Tibial nerve (tissue), 4 donors: ENCODE measurements at places on chromosomes 2 and 18.

GRCh38 chr2:231007286-231008098, 11.6 kb downstream of the SPATA3 start:
- no peaks in the 10 kb centered on the region for H3K36me3 ChIP-seq
- H3K27me3 ChIP-seq: no peaks in the 10 kb centered on the region
- no peak overlapping the region for H3K27ac ChIP-seq
- H3K4me1 ChIP-seq: no peaks in the 10 kb centered on the region
- no peak for DNase-seq

GRCh38 chr2:119508756-119509155, 15.5 kb downstream of the SCTR start:
- H3K4me3 ChIP-seq: no peak overlapping the region
- H3K4me1 ChIP-seq: no peaks in the 10 kb centered on the region
- DNase-seq: no peak
- no peaks in the 10 kb centered on the region for H3K27me3 ChIP-seq
- no peaks in the 10 kb centered on the region for H3K36me3 ChIP-seq
- no peak overlapping the region for H3K27ac ChIP-seq

DNA sequence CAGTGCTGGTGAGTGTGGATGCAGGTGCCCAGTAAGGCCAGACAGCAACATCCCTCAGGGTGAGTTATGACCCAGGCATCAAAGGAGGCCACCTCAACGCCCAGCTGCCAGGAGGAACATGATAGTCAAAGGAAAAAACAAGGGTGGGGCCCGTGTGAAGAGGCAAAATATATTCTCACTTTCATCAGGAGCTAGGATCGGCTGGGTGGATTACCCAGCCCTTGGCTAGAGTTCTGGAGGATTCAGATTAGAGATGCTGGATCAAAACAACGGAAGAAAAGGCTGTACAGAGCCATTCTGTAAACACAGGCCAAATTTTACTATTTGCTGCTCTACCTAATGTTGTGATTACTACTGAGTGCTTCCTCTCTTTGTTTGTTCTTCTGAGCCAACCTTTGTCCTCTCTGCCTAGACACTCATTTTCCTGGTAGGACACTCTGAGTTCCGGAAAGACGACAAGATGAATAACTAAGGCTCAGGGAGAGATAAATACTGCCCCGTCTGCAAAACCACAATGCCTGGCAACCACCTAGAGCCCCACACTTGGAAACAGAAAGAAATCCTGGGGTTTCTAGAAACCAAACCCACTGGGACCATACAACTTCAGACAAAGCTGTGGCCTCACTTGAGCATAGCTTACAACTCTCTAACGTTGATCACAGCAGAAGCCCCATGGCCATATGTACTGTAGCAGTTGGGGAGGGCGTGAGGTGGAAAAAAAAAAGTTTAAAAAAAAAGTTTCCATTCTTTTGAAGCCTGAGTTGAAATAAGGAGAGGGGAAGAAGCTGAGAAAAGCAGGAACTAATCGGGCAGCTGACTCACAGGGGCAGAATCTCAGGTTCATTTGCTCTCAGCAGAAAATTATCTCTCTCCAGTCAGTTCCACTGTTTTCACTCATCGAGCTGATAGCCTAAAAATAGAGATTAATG, 17.8 kb upstream of the PMAIP1 start:
- no peak for DNase-seq
- H3K36me3 ChIP-seq: no peaks in the 10 kb centered on the region
- peaks cover 5% of the 10 kb centered on the region for H3K4me1 ChIP-seq
- peak overlapping the region; percentile 53 for H3K27ac ChIP-seq
- H3K27me3 ChIP-seq: no peaks in the 10 kb centered on the region

DNA sequence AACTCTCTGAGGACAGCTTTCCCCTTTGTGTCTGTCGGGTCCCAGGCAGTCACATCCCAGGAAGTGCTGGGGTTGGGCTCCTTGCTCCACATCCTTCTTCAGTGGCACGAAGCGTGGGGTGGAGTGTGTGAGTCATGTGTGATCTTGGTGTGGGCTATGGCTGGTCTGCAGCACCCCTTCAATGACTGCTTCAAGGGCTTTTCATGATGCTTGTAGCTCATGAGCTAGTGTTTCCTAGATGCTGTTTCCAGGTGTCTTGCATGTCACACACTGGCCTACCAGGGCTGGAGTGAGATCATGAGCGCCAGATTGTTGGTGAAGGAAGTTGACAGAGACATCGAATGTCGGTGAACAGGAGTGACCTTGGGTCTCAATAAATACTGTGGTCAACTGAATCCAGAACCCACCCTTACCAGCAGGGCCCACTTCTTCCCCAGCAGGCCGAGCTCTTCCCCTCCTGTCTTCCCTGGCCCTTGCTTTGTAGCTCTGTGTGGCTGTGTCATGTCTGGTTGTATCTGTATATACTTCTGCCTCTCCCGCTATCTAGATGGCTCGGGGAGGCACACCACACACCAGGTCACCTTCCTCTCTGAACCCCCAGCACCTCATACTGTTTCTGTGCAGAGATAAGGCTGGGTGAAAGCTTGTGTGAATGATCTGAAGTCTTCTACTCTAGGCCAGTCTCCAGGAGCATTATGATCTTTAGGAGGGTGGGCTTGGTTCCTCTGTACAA, 3.8 kb downstream of the C2orf92 start:
- H3K4me3 ChIP-seq: no peak overlapping the region
- no peaks in the 10 kb centered on the region for H3K27me3 ChIP-seq
- no peaks in the 10 kb centered on the region for H3K36me3 ChIP-seq
- no peak for DNase-seq

- no peaks in the 10 kb centered on the region for H3K4me1 ChIP-seq
- H3K36me3 ChIP-seq: no peaks in the 10 kb centered on the region
- DNase-seq: no peak
- no peaks in the 10 kb centered on the region for H3K27me3 ChIP-seq
Observed at GRCh38 chr2:173821451-173821850, 143.7 kb downstream of the SP3 start.

GRCh38 chr2:98768384-98769113, 37.6 kb upstream of the MGAT4A start:
- H3K36me3 ChIP-seq: no peaks in the 10 kb centered on the region
- no peaks in the 10 kb centered on the region for H3K4me1 ChIP-seq
- no peak overlapping the region for H3K27ac ChIP-seq

GRCh38 chr2:98445683-98446581, 1.3 kb downstream of the INPP4A start:
- H3K27ac ChIP-seq: peak overlapping the region; percentile 85
- no peak for DNase-seq
- H3K4me3 ChIP-seq: peak overlapping the region; percentile 79
- no peaks in the 10 kb centered on the region for H3K27me3 ChIP-seq

- H3K4me3 ChIP-seq: no peak overlapping the region
- DNase-seq: peak; percentile 41
- no peaks in the 10 kb centered on the region for H3K36me3 ChIP-seq
Observed at GRCh38 chr2:20617081-20617575, 33.8 kb downstream of the HS1BP3 start.

DNA sequence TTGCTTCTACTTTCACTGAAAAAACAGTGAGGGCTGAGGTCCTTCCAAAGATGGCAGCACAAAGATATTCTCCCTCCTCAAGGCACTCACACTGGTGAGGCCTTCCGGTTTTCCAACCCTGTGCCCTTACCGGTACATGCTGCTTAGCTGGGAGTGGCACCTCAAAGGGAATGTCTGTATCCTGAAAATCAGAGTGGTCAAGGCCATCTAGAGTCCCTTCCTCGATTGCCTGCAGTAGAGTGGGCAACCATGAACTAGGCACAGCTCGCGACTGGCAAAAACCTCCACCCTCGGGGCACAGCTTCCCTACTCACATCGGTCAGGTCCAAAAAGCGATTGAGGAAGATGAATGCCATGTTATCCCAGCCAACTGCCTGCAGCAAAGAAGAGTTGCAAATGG, 3.4 kb downstream of the KRTCAP3 start:
- DNase-seq: no peak
- H3K27me3 ChIP-seq: no peaks in the 10 kb centered on the region
- H3K4me3 ChIP-seq: no peak overlapping the region
- no peak overlapping the region for H3K27ac ChIP-seq

- no peaks in the 10 kb centered on the region for H3K27me3 ChIP-seq
- H3K27ac ChIP-seq: no peak overlapping the region
- H3K4me3 ChIP-seq: no peak overlapping the region
- no peaks in the 10 kb centered on the region for H3K4me1 ChIP-seq
- H3K36me3 ChIP-seq: no peaks in the 10 kb centered on the region
Observed at GRCh38 chr2:162874412-162874811, 35.8 kb upstream of the KCNH7 start.

DNA sequence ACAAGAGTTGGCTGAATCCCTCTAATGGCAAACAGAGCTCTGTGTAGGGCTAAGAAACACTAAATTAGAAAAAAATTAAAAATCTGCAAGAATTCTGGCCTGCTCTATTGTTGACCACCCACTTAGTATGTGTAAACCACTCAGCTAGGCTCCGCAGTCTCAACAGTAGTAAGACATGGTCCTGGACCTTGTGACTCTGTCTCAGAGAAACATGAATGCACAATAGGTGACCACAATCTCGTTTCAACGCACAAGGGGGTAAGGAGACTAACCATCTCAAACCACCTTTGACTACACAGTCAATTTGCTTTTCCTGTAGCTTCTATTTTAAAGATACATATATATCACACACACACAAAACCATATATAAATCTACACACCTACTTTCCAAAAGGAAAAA, 16.5 kb downstream of the SEPTIN10 start:
- DNase-seq: no peak
- no peaks in the 10 kb centered on the region for H3K4me1 ChIP-seq
- H3K27me3 ChIP-seq: no peaks in the 10 kb centered on the region
- H3K27ac ChIP-seq: no peak overlapping the region

GRCh38 chr2:189222468-189223105, 43.0 kb upstream of the COL5A2 start:
- DNase-seq: no peak
- peaks cover 10% of the 10 kb centered on the region for H3K4me1 ChIP-seq

GRCh38 chr2:239745386-239746227, 279.5 kb downstream of the NDUFA10 start:
- H3K4me3 ChIP-seq: no peak overlapping the region
- no peak overlapping the region for H3K27ac ChIP-seq
- no peaks in the 10 kb centered on the region for H3K27me3 ChIP-seq
- no peak for DNase-seq
- no peaks in the 10 kb centered on the region for H3K36me3 ChIP-seq

DNA sequence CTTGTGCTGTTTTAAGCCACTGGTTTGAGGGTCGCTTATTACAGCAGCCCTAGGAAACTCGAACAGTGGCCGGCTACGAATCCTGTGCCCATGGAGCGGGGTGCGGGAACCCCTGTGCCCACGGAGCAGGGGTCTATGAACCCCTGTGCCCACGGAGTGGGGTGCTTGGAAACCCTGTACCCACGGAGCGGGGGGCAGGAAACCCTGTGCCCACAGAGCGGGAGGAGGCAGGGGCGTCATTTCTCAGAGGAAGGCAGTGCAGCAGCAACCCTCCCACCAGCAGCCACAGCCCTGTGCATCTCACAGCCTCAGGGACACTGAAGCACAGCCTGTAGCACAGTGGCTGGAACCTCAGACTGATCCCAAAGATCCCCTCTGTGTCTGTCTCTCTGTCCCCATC, 34.2 kb upstream of the GPC1 start:
- no peak overlapping the region for H3K27ac ChIP-seq
- H3K4me1 ChIP-seq: no peaks in the 10 kb centered on the region
- no peak overlapping the region for H3K4me3 ChIP-seq
- no peak for DNase-seq
- no peaks in the 10 kb centered on the region for H3K27me3 ChIP-seq

GRCh38 chr2:101516823-101517690, 42.1 kb upstream of the RFX8 start:
- no peak for DNase-seq
- no peaks in the 10 kb centered on the region for H3K27me3 ChIP-seq
- H3K36me3 ChIP-seq: no peaks in the 10 kb centered on the region
- H3K4me3 ChIP-seq: no peak overlapping the region

GRCh38 chr2:151570191-151570590, 160.5 kb downstream of the RIF1 start:
- no peak for DNase-seq
- H3K4me3 ChIP-seq: no peak overlapping the region
- no peak overlapping the region for H3K27ac ChIP-seq
- no peaks in the 10 kb centered on the region for H3K36me3 ChIP-seq
- H3K4me1 ChIP-seq: no peaks in the 10 kb centered on the region

GRCh38 chr18:78454221-78454620, 525.4 kb upstream of the SALL3 start:
- no peak for DNase-seq
- no peaks in the 10 kb centered on the region for H3K27me3 ChIP-seq
- no peak overlapping the region for H3K4me3 ChIP-seq
- no peaks in the 10 kb centered on the region for H3K36me3 ChIP-seq
- H3K27ac ChIP-seq: no peak overlapping the region

GRCh38 chr2:192735447-192735846, 540.7 kb upstream of the TMEFF2 start:
- no peaks in the 10 kb centered on the region for H3K36me3 ChIP-seq
- no peak overlapping the region for H3K4me3 ChIP-seq
- no peak for DNase-seq
- no peaks in the 10 kb centered on the region for H3K4me1 ChIP-seq
- H3K27me3 ChIP-seq: no peaks in the 10 kb centered on the region

DNA sequence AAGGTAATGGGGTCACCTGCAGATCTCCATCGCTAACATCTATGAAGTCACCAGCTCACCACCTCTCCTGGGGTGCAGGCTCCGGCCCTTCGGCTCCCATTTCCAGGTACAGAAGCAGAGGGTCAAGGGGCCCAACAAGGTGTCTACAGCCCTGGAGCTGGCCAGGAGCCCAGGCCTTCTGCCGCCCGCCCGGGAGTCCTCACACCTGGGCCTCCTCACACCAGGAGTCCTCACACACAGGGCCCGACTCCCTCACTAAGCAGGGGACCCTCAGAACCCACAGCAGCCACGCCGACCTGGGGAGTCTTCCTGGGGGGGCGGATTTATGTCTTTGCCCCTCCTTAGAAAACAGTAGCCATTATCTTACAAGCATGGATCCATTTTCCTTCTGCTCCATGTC, 43.4 kb upstream of the TPO start:
- no peak for DNase-seq
- H3K4me1 ChIP-seq: no peaks in the 10 kb centered on the region
- H3K36me3 ChIP-seq: no peaks in the 10 kb centered on the region
- no peak overlapping the region for H3K4me3 ChIP-seq

- no peak for DNase-seq
- peak overlapping the region; percentile 34 for H3K27ac ChIP-seq
- H3K4me3 ChIP-seq: no peak overlapping the region
- H3K36me3 ChIP-seq: peaks cover 16% of the 10 kb centered on the region
- no peaks in the 10 kb centered on the region for H3K27me3 ChIP-seq
Observed at GRCh38 chr2:43276266-43276941, 50.0 kb upstream of the ZFP36L2 start.

DNA sequence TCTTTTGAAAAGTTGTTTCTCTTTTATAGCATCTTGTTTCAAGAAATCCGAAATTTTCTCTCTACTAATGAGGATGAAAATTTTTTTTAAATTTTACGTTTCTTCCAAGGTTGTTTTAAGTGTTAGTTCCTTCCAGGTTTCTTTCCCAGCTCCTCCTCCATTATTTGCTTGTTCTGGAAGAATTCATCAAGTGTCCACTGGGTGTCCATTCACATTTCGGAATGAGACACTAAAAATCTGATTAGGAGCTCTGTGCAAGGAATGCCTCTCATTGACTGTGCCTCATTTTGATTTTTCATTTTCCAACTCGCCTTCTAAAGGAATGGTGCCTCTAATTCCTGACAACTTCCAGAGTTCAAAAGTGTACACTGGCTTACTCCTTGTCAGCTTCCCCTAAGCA, 6.1 kb downstream of the SP100 start:
- H3K27me3 ChIP-seq: no peaks in the 10 kb centered on the region
- no peak overlapping the region for H3K4me3 ChIP-seq
- DNase-seq: no peak
- peaks cover 22% of the 10 kb centered on the region for H3K4me1 ChIP-seq
- no peak overlapping the region for H3K27ac ChIP-seq
- H3K36me3 ChIP-seq: no peaks in the 10 kb centered on the region
